NCI-H1105 (cell line): ENCODE measurements at places on chromosomes 3 and 15.

DNA sequence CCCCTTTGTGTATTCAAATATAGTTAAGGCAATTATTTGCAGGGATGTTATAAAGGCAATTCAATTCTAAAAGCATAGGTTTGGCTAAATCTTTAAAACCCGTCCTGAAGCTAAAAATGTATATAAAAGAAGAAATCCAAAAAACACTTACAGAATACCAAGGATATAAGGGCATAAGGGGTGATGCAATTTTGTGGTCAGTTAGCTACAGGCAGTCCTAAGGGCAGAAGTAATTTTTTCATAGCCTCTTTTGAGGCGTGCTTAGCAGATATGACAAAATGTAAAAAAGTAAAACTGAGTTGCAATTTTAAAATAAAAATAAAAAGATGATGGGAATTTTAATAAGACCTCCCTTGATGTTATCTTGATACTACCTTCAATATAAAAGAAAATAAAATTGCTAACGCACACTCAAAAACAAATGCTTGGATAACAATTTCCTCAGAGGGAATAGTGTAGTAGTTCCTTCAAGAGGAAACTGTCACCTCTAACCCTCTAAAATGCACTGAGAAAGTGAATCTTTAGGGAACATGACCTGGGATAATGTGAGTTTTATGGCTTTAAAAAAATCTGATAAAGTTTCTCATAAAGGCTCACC is 104.2 kb downstream of the MYH15 start:
- DNase-seq, result no peak

- no peak for DNase-seq
Measured at GRCh38 chr3:17749705-17750293, 7.4 kb upstream of the TBC1D5 start.

- no peak for DNase-seq
Measured at GRCh38 chr3:66362541-66362941, 138.3 kb downstream of the LRIG1 start.

GRCh38 chr3:47890828-47891612 is 88.1 kb downstream of the DHX30 start:
- no peak for DNase-seq

DNA sequence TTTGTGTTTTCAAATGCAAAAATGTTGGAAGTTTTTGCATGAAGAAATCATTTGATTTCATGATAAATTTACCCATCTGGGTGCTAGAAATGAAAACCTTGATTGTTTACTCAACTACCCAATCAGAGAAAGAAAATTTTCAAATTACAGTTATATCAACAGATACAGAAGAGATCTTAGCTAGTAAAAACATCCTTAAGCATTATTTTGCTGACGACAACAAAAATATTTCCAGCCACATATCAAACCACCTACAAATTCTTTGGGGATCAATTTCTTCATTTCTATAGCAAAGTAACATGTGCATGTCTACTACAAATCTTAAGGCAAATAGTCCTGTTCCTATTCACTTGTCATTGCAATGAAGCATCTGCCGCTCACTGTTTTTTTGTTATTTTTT is 530.3 kb downstream of the ZIC1 start:
- DNase-seq, result no peak

DNA sequence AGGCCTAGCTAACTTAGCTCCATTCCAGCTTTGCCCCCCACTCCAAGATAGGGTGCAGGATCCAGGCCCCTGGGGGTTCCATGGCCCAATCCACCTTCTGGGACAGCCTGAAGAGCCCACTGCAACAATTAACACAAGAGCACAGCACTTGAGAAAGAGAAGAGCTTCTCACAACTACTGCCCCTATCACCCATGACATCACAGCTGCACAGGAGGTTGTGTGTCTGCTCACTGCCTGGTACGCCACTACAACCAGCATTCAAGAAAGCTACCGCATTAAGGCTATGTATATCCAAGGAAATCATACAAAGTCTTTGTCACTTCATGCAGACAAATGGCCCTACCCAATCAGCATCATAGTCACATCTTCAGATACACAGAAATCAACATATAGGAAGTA is 62.0 kb downstream of the MYO5A start:
- no peak for DNase-seq

DNA sequence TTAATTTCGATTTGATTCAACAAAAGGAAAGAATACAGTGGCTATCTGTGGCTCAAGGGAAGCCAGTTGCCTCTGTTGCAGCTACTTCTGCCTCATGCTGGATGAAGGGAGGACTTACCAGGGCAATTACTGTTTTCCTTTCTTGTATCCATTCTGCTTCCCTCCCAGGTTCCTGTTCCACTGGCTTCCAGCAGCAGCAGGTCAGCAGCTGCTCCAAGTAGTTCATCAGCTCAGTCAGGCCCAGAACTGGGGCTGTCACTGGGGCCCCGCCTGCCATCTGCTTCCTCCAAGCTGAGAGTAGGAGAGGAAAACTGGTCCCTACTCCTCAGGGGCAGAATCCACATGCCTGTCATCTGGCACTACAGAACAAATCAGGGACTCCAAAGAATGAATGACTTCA is 48.6 kb upstream of the ULK4 start:
- DNase-seq, result no peak

GRCh38 chr3:58924578-58924977 is 125.2 kb downstream of the CFAP20DC start:
- DNase-seq, result no peak

DNA sequence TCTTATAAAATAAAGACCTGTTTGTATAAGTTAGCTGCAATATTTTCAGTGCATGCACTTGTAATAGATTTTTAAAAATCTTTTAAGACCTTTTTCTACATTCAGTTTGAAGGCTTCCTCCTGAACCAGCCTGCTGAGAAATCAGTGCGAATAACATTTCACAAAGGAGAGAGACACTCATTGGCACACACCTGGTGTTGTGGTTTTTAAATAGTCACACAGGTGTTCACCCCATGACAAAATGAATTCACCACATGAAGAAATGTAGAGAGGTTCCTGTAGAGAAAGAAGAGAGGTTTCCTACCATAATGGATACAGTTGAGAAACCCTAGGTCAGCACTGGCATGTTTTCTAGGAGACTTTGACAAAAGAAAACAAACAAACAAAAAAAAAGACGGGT is 237.3 kb downstream of the CNTN6 start:
- DNase-seq, result no peak

DNA sequence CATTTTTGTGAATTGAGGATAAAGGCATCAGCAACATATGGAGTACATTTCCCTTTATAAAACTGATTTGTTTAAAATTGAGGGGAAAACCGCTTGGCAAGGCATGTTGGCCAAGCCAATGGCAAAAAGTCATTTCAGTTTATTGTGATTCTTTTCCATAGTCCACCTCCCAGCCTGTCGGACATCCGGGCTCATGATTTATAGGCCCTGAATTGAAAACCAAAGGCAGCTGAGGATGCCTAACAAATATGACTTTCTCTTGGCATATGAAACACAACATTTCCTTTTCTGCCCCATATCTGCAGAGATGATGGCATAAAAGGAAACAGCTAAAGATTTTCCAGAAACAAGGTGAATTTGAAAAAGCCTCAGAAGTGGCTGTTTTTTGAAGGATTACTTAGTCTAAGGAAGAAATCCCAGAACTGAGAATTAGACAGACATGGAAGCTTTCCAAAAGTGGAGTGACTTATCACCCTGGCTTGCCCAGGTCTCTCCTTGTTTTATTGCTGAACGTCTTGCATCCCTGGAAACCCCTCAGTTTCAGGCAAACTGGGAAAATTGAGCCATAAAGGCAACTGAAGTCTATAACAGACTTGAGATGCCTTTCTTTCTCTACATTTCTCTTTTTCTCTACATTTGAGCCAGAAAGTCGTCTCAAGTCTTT is 74.0 kb downstream of the COL8A1 start:
- no peak for DNase-seq

DNA sequence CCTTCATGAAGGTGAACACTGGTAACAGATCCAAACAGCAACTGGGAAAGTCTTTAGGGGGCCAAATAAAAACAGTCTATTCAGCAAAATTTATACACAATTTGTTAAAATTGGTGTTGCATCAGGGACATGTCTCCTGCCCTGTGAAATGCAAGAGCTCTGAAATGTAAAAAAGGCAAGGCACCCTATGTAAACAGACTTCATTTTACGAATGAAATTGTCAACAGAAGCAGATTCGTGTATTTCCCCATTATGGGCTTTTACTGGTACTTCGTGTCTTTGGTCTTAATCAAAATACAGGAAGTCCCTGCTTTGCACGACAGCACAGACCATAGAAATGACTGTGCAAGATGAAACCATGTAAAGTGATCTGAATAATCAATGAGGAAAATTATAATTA is 127.3 kb upstream of the THBS1 start:
- no peak for DNase-seq

DNA sequence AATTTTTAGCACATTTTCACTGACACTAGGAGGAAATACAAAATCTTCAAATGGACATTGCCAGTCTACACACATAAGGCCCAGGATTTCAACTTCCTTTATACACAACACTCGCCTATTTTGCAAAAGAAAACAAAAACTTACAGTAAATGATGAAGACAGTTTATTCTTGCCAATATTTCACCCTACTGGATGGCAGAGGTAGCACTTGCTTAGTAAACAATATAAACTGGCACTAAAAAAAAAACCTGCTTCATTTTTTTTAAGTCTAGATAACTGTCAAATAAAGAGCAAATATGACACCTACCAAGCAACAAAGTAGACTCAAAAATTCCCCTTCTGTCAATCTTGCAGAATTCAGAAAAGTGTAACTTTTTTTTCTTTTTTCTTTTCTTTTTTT is 204.0 kb downstream of the VPS13C start:
- DNase-seq, result no peak
